GM23248 (cell line): ENCODE measurements at places on chromosomes 4 and X.

GRCh38 chr4:171042989-171043524 is 770.1 kb upstream of the GALNTL6 start:
- no peak for DNase-seq

DNA sequence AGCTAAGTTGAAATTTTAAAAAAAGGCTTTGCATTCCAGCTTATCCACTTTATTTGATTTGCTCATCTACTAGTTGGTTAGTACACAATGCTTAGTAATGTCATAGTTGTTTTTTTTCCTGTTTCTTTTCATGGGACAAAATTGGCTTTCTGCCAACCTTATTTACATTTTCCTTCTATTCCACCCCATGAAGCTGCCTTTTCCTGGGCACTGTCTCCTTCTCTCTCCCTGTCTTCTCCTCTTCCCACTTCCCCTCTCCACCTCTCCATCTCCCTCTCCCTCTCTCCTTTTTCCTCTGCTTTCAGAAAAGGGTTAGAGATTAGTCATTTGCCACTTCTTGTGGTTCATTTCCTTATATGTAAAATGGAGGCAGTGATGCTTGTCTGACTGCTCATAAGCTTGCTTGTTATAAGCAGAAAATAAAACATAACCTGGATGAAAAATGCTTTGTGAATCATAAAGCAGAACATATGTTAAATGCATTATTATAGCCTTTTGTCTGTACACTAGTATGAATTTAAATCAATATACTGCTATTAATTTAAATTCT is 181.9 kb downstream of the CEP135 start:
- peak; percentile 23 for DNase-seq

- no peak for DNase-seq
These were observed 123.5 kb downstream of the GABRB1 start for GRCh38 chr4:47154816-47155370.

DNA sequence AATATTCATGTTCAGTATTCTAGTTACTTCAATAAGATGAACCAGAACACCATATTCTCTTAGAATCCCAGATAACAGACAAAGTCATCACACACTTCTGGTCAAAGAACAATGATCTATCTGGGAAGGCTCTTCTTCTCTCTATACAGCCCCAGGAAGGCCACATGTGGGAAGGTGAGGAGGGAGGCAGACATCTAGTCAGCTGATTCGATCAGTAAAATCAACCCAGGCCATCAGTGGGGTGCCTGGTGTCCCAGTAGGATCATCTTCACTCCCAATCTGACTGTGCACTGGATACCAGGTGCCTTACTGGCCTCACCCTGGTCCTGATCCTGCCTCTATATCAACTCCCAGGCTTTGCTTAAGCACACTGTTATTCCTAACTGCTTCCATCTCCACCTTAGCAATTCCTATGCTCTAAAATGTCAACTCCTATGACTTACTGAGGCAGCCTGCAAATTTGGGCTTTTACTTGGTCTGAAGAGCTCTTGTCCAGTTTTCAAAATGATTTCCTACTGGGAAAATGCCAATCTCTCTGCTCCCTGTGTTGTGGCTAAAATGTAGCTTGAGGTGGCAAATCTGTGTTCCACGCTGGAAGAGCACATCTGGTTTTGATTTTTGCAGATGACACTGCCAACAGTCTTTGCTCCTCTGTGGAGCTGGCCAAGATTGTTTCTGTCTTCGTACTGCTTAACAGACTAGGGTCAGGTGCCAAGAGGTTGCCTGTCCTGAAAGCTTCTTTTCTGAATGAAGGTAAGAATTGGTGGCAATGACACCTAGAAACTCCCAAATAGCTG is 128.7 kb downstream of the MGST2 start:
- DNase-seq, result peak; percentile 91

DNA sequence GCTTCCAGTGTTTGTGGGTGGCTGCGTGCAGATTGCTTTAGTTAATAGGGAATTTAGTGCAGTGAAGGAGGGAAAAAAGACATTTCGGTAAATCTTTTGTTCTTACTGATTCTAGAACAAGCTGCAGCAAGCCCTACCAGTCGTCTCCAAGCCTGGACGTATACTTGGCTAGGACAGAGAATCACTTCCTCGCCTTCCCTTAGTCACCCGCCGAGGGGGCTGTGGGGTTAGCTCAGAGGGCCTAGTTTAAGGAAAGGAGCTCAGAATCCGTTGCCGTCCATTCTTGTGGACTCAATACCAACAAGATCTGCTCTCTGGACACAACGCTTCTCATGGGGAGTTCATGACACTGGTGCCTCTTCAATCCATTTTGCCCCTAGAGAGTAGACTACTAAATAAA is 36.3 kb upstream of the FAT1 start:
- DNase-seq, result no peak

DNA sequence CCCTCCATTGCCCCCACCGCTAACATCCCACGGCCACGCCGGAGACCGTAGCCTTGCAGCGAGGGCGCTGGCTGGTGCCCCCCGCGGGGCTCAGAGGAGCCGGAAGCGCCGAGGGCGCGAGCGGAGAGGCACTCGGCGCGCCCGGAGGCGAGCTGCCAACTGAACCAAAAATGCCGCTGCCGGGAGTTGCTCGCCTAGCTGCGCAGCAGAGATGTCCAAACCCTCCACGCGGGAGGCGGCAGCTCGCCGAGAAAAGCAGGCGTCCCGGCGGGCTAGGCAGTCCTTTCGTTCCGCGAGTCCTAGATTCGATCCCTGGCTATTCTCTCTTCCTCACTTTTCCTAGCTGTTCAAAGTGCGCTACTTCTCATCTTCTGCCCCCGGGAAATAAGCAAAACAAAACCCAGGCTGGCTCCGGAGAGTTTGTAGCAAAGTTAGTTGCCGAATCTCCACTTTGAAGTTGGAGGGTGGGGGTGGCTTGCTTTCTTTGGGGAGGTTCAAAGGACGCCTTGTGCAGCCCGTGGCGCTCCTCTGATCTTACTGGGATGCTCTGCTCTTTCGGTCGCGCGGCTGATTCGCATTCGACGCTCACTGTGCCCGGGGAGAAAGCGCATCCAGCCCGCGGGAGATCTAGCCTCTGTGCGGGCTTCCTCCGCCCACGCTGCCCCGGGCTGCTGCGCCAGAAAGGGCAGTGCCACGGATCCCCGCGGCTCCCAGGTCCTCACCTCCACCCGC is 723 bp downstream of the NKX6-1 start:
- peak; percentile 67 for DNase-seq

DNA sequence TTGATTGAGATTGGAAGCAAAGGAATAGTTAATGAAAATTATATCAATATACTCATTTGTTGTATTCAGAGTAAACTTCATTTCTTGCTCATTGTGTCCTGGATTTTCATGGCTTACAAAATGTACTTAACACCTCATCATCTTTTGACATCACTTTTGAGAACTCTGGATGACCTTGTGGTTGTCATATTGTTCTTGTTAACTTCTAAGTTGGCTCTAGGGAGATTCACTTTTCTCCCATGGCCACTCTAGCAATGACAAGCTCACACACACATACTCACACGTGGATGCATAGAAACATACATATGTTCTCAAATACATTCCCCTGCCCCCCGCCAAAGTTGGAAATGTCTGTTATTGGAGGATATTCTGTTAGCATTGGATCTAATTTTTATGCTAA is 15.3 kb downstream of the PHEX start:
- DNase-seq, result no peak

DNA sequence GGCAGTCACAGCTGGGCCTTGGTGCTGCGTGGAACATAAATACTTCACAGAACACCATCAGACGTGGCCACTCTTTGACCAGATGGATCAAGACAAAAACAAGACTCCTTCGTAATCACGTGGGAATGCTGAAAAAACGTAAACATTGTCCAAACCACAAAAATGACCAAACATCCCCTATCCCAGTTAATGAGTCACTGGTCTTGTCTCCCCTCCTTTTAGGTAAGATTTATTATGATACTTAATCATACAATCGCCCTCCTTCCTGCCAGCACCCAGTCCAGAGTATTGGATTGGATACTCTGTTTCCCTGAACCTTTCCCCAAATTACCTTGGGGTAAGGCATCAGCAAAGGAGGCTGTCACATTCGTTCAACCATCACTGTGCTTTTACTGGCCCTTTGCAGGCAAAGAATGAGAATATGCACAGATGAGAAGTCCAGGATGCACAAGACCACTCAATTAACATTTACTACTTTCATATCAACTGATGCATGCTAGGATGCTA is 601 bp upstream of the TCEANC start:
- DNase-seq, result peak; percentile 72
